ENCODE measurements at places on chromosomes 11 and 22.

- DNase-seq: no peak
These were observed 7.5 kb downstream of the NEFH start for GRCh38 chr22:29487426-29487986.

GRCh38 chr22:41367680-41368542, 13.8 kb upstream of the TEF start:
- peak; percentile 52 for DNase-seq

GRCh38 chr11:125398475-125398874, 97.6 kb downstream of the FEZ1 start:
- DNase-seq: no peak

DNA sequence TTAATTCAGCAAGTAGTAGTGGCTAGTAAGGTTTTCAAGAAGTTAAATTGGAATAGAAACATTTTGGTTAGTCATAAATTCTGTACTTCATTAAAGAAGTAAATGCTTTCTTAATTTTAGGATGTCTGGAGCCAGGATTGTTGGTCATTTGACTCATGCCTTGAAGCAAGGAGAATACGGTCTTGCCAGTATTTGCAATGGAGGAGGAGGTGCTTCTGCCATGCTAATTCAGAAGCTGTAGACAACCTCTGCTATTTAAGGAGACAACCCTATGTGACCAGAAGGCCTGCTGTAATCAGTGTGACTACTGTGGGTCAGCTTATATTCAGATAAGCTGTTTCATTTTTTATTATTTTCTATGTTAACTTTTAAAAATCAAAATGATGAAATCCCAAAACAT, 25.8 kb downstream of the ACAT1 start:
- no peak for DNase-seq

DNA sequence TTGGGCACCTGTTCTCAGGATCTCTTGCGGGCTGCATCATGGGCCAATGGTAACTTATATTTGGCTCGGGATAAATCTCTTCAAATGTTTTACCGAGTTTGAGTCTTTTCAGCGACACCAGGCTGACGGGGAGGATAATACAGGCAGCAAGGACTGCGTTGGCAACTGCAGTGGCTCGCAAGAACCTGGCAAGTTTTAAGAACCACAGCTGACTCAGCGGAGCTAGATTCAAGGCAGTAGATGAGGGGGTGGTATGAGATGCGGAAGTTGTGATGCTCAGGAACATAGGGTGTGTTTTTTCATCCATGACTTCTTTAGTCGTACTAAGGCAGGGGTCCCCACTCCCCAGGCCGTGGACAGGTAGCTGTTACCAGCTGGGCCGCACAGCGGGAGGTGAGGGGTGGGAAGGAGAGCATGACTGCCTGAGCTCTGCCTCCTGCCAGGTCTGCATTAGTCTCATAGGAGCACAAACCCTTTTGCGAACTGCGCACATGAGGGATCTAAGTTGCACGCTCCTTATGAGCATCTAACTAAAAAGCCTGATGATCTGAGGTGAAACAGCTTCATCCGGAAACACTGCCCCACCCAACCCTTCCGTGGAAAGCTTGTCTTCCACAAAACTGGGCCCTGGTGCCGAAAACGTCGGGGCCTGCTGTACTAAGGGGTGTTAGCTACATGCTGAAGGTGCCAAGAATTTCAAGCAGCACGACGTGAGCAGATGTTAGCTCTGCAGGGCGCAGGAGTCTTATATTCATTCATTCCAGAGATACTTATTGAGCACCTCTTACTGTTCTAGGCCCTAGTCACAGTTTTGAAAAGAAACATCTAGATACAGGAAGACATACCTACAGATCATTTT, 6.4 kb upstream of the JAM3 start:
- DNase-seq: no peak

GRCh38 chr11:19656140-19656541, 56.5 kb upstream of the NAV2 start:
- no peak for DNase-seq

- no peak for DNase-seq
These were observed 27.0 kb downstream of the TESMIN start for GRCh38 chr11:68724293-68724692.

DNA sequence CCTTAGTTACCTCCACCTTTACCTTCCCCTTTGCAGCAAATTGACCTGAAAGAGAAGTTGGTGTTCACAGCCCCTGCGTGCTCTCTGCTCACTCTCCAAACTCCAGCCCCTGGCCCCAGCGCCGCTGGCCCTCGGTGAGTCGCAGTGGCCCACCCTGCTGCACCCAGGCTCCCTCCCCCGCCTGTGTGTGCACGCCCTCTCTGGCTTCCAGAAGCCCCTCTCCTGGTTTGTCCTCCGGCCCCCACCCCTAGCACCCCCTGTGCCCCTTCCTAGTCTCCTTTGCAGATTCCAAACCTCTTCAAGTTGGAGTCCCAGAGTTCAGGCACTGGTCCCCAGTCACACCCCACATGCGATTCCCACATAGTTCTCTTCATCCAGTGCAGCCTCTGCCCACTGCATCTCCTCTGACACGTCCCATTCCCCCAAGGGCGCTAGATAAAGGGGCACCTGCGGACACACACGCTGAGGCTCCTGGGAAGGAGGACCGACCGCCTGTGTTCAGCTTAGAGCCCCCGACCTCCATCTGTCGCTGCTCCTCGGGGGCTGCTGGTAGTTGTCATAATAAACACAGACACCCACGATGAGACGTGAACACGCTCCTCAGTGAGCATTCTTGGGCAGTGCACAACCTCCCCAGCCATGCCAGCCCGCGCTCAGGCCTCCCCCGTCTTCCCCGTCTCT, 1.5 kb upstream of the PHRF1 start:
- DNase-seq: no peak

GRCh38 chr11:131463162-131463561, 92.7 kb downstream of the NTM start:
- no peak for DNase-seq

- peak; percentile 63 for DNase-seq
These were observed 6.5 kb upstream of the APOBEC3H start for GRCh38 chr22:39090426-39091064.

All from EL (cell line).